CMK (cell line): ENCODE measurements at places on chromosomes 2 and 18.

DNA sequence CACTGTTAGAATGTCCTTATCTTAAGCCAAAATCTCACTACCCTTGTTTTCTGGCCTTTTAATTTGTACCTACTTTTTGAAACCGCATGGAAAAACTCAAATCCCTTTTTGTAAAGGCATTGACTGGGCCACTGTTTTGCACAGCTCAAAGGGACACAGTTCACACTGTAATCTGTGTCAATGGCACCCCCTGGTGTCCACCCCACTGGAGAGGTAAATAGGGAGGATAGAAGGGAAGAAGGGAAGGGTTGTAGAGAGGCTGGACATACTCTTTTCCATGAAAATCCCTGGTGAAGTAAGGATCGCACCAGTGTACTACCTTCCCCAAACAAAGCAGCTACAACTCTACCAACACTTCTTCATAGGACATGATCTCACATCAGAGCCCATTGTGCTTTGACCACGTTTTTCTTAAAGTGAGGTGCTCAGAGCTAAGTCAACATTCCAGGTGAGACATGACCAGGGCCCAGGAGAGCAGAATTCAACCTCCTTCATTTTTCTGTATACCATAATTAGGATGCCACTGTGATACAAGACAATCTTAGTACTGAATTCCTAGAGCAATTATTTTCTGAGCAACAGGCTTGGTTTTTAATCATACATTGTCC is 92.4 kb upstream of the RMDN2 start:
- DNase-seq = peak; percentile 47

DNA sequence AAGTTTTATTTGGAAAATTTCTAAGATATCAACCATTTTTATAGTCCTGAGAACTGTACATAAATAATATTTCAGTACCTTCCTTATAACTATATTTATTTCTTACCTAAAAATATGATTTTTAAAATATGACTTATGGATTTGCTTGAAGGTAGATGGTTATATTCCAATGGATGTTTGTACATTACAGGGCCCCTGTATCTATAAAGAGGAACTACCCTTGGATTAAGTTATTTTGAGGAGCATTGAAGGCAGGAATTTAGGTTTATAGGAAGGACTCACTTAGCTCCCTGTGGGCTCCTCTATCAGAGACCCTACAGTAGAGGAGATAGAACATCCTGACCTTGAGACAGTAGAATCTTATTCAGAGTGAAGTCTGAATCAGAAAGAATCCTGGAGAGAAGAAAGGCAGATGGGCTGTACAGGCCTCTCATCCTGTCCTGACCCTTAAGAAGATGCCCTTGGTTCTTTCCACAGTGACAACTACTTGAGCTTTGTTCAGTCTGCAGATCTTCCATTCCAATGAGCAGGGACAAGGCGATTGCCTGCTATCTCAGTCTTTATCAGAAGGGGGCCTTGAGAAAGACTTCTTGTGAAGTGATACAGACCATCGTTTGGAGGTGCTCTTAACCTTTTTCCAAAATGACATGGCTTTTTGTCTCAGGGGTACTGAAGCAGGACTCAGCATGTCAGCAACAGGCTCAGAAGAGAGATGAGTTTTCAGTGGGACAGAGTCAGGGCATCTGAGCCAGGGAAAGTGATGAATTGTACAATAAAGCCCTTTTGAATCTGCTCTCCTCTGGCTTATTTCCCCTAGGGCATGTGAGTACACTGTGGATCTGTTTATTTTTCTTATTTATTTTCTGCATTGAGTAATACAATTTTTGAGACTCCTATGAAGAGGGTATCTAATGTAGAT is 20.9 kb downstream of the OXER1 start:
- DNase-seq = no peak

DNA sequence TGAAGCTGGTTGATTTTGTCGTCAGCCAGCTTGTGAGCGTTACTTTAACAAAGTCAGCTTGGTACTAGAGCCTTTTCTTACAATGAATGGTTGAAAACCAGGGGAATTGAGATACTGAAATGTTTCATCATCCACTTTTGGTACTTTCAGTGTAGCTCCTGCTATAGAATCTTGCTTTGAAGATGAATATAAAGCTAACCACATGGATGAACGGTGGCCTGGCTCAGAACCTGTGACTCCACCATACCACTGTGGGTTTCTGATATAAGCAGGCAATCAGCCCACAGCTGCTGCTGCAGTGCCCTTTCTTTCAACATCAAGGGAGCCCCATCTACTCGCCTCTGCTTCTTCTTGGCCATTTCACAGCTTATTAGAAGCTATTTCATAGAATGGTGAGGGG is 53.2 kb upstream of the GPR45 start:
- no peak for DNase-seq

DNA sequence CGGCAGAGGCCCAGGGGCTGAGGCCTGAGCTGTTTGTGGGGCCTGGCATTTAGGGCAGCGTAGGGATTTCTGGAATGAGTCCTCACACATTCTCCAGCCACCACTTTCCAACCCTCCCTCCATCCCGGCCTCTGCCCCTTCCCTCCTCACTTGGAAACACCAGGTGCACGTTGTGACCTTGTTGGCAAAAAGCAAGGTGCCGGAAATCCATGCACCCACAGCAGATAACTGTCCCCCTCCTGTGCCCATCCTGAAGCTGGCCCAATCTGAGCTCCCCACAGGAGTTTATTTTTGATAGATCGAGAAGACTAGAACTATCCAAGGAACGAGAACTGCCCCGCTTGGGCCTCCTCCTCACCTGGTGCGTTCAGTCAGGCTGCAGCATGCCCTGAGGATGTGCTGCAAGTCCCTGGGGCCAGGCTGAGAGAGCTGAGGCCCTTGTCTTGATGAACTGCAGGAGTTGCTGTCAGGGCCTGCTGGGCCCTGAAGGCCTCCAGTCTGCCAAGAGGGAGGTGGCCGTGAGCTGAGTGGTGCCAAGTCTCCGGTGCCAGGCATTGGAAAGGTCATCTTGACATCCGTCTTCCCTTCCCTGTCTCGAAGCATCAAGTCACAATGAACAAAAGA is 55.8 kb downstream of the CTIF start:
- no peak for DNase-seq

GRCh38 chr18:58009166-58009565 is 34.9 kb upstream of the NEDD4L start:
- DNase-seq = no peak

DNA sequence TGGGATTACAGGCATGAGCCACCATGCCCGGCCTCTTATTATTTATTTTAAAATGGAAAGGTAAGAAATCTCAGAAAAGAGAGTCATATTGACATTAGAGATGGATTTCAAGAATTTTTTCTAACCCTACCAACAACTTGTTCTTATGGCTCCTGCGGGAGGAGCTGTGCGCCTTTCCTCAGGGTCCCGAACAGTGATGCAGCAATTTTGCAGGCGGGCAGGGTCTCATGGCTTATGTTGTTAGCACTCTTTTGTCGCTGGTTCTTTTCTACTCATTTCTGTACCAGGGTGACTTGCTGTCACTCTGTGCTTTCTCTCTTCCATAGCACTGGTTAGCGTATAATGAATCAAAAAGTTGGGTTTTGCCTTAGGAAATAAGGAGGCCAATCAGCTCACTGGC is 148.8 kb upstream of the DLGAP1 start:
- DNase-seq = no peak

GRCh38 chr2:148969659-148970061 is 68.8 kb upstream of the LYPD6B start:
- no peak for DNase-seq

DNA sequence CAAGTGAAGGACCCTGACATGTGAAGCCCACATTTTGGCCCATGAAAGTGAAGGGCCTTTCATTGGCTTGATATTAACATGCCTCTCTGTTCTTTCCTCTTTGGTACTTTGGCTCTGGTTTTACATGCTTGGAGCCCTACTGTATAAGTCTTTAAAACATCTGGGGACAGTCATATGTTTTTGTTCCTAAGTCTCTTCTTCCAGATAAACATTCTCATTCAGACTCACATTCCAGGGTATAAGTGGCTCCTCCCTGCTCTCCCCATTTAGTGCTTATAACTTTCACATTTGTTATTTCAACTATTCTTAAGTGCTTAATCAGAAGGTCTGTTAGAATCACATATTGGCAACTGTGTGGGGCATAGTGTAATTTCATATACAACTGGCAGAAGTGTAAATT is 1932.2 kb upstream of the CELF4 start:
- no peak for DNase-seq

- no peak for DNase-seq
Measured at GRCh38 chr18:12803069-12803936, 80.7 kb downstream of the PTPN2 start.

DNA sequence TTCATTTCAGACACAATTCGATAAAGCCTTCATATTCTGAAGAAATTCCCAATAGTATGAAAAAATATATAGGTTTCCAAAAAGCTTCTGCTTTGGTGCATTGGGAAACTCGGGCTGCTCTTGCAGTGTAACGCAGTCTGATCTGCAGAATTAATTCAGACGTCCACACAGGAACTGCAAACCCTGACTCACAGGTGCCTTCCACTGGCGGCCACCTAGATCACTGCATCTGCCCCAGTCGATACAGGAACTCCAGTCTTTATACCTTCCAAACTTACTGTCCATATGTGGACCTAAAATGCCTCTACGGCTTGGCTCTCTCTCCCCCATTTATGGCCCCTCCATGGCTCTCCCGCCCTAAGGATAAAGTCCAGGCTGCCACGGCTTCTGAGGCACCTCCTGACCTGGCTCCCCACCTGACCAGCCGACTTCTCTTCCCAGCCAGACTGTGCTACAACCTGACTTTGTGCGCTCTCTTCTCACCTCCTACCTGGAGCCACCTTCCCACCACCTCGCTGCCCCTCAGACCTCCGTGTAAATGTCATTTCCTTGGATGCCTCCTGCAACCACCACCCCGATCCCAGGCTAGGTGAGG is 39.7 kb downstream of the L3MBTL4 start:
- DNase-seq = no peak

DNA sequence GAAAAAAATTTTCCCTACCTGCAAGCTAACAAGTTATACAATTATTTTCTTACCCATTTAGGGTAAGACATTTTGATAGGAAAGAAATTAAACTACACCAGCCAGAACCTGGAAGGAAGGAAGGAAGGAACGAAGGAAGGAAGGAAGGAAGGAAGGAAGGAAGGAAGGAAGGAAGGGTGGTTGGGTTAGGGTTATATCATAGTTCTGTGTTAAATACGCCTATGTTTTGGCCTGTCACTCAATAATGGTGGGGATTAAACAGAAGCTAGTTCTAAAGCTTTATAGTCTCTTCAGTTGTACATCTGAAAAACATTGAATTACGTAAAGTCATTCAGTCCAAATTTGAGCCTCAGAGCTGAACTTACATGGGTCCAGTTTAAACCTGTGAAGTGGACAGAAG is 74.9 kb upstream of the DNMT3A start:
- no peak for DNase-seq

DNA sequence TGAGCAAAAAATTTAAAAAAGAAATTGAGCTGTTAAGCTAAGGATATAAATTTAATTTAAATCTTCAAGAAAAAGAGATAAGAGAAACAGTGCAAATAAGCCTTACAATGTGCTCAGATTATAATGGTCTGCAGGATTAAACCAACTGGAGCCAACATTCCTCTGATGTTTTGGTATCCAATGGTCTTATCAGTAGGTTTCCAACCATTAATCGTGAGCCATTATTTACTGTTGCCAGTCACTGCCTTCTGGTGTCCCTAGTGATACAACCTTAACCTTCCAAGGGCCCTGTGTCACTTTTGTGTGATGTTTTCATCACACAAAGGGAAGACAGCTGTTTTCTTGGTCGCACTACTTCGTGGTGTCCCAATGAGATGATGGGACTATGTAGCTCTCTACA is 134.5 kb upstream of the CTAGE1 start:
- no peak for DNase-seq

GRCh38 chr2:172742931-172743540 is 7.4 kb downstream of the RAPGEF4 start:
- no peak for DNase-seq

DNA sequence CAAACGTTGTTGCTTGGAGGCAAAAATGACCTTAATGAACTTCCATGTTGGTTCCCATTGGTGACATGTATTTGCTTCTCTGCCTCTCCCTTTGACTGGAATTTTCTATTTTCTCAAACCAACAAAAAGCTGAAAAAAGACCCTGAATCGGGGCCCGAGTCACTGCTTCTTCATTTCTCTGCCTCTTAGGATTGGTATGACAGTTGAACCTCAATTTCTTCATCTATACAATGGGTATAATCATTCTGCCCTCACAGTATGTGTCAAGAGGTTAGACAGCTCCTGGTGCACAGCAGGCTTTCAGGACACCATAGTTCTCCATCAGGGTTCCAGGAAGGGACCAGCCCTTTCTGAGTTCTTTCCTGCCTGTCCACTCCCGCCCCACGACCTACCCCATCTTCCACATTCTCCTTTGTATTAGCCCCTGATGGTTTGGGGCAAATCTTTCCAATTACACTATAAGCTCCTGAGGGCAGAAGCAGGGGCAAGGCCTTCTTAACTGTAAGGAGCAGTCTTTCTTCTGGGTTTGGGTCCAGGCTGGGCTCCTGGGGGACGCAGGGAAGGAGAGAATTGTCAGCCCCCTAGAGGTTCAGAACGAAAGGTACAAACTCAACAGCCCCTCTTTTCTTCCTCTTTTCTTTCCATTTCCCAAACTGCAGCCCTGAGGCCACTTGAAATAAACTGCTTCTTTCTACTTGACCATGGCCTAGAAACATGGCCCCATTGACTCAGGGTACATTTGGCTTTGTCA is 6.3 kb upstream of the PKDCC start:
- DNase-seq = no peak

DNA sequence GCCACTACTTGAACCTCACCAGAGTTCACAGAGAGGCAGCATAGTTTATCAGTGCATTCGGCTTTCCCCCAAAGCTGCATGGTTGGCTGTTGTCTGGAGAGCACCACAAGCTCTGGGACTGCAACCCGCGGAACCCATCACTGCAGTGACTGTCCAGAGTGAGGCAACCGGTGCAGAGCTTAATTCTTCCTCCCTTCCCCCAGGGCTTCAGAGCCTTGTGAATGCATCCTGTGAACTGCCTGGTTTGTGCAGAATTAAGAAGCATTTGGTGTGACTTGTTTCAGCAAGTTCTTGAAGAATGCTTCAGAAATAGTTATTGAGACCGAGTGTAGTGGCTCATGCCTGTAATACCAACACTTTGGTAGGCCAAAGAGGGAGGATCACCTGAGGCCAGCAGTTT is 99.2 kb upstream of the FOSL2 start:
- no peak for DNase-seq

GRCh38 chr18:58363767-58364540 is 264.9 kb downstream of the ALPK2 start:
- DNase-seq = no peak
